Jurkat, Clone E6-1 (cell line): ENCODE measurements at places on chromosomes 3 and 15.

DNA sequence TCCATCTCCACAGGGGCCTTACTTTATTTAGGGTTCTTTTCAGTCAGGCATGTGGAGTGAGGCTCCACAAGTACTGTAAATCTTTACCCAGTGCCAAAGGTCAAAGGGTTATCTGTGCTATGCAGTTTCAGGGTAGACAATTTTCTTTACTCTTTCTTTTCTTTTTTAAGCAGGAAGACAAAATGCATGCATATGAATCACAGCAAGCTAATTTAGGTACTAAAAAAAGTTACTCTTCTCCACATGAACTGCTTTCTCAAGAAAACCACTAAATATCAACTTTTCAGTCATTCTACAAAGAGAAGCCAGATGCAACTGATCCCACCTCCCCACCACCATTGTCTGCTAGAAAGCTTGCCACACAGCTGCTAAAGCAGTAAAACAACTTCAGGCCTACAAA, 73.3 kb upstream of the PYGO1 start:
- DNase-seq, result no peak

- no peak for DNase-seq
Observed at GRCh38 chr3:4978204-4978965, 852 bp upstream of the BHLHE40 start.

- no peak for DNase-seq
Observed at GRCh38 chr3:197926418-197926817, 23.6 kb upstream of the RPL35A start.

GRCh38 chr3:98972155-98972554, 70.7 kb upstream of the DCBLD2 start:
- no peak for DNase-seq

GRCh38 chr3:194702545-194702944, 16.9 kb downstream of the FAM43A start:
- DNase-seq, result no peak

DNA sequence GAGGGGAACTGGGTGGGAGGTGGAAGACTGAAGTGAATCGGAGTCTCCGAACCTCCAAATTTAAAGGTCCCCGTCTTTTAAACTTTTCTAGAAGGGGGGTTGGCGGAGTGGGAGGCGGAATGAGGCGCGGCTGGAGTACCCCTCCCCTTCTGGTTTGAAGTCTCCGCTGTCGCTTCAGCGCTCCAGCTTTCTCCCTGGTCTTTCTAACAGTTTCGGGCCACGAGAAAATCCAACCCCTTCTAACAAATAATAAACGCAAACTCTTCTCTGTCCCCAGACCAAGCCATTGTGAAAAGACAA, 2.5 kb upstream of the MECOM start:
- DNase-seq, result no peak

- DNase-seq, result no peak
Observed at GRCh38 chr3:142056656-142057330, 92.6 kb downstream of the TFDP2 start.

DNA sequence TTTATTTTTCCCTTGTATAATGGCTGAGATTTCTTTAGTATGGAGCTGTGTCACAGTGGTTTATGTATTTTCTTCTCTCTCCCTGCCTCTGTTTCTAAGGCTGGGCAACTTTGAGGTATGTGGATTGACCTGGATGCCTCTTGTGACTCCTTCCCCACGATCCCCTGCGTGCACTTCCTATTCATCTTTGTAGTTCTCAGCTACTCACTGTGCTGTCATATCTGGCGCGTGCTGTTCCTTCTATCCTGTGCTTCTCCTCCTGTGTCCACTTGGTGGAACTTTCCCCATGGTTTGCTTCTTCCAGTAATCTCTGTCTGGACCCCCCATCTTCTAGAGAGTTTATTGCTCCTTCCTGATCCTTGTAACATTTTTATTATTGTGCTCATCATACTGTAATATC, 97.3 kb downstream of the AKAP13 start:
- no peak for DNase-seq

DNA sequence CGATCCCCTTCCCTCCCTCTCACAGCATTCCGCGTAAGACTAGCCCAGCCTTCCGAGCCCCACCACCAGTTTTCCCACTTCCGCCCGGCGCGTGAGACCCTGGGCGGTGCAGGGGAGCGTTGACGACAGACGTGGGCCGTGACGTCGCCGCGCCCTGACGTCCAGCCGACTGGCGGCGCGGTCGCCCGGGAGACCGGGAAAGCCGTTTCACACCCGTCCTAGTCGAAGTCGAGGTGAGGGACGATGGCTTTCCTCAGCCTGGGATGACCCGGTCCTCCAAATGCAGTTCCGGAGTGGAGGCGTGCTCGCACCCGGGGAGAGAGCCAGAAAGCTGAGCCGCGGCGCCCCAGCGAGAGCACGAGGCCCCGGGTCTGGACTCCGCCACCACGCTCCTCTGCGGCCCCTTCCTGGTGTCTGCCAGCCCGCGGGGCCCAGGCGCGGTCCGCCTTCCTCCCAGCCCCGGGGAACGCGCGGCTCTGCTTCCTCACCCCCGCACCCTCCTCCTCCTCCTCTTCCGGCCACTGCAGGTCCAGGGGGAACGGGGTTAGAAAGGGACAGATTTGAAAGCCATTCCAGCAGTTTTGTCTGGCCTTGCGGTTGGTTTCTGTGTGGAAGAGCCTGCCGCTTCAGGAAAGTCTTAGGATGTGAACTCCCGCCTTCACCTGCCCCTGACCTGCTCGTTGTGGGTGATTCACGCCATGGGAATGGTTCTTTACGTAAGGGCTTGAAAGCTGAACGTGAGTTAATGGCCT, at the start of gene LEKR1:
Gene LEKR1, plus strand, starts transcription at position 210 of the 752 bp plus-strand sequence. CDS start 2,977 bp downstream, outside the sequence.
- no peak for DNase-seq

- DNase-seq, result no peak
Observed at GRCh38 chr3:113873814-113874526, 35.4 kb downstream of the GRAMD1C start.

GRCh38 chr15:67300266-67301025, 45.9 kb downstream of the IQCH start:
- DNase-seq, result no peak

DNA sequence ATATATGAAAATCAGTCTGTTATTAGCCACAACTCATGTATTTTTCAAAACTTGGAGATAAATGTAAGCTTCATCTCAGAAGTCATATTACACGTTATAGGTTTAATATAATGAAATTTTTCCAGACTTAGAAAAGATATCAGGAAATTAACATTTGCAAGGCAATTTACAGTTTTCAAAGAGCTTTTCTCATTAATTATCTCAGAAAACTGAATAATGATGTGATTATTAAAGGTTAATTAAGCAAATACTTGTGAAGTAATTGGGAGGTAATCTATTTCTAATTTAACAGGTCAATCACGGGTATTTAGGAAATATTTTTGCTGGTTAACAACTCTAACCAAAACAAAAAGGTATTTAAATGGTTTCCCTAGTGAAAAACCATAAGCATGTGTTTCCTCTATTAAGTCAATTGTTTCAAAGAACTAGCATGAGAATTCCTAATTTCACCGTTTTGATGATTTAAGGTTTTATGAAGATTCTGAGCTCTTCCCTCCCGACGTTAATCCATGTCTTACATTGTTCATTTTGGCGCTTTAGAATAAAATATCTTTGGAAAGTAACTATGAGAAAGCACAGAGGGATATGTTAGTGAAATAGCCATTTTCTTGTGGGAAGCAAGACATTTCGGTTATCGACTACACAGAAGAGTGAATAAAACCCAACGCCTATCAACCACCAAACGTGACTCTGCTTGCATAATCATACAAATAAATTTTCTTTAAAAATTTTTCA, 1.5 kb upstream of the NEO1 start:
- DNase-seq, result no peak

- DNase-seq, result no peak
Observed at GRCh38 chr3:14121859-14122258, 2.8 kb downstream of the CHCHD4 start.
